ENCODE measurements at places on chromosomes 2 and 18. TPM values are rescaled to one million over a fixed set of nuclear protein-coding genes. Genes with fewer than 3 reads are reported as not detected.

Gene IL36A
- not detected for total RNA-seq

DNA sequence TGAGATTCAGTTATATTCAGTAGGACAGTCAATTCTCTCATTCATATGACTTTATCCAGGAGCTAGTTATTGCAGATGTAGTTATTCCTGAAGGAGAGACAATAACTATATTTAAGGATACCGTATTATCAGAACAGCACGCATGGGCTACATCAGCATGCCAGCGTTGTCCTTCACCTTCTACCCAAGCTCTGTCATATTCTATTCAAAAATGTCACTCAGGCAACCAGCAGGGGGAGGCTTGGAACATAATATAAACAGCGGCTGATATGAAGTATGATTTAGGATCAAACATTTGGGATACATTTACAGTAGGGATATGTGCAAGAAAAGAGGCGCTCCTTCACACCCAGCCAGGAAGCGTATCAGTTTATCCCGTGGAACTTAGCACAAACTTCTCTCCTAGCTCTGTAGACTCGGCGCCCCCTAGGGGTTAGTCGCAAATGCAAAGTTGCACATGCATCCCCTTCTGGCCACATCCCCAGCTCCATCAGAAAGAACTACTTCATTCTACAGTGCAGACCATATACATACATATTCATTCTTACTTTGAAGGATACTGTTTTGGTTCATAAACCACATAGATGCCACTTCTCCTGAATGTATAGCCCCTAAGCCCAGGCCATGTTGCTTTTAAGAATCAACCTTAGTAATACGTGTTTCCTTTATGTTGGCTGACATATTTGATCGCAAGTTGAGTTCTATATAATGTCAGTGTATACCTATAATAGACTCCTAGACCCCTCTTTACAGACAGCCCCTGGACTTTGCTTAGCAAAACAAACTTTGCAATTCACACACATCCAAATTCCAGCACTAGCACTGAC, 759.4 kb downstream of the ADCYAP1 start:
- peak; percentile 44 for DNase-seq

GRCh38 chr2:190277234-190278112, 42.2 kb downstream of the HIBCH start:
- DNase-seq: peak; percentile 32

Gene PCARE
- not detected for total RNA-seq

Gene CTLA4
- total RNA-seq: not detected

Gene IL36B
- total RNA-seq: not detected

GRCh38 chr18:62838475-62839098, 123.2 kb downstream of the PHLPP1 start:
- DNase-seq: no peak

Gene MAP3K19
- not detected for total RNA-seq

DNA sequence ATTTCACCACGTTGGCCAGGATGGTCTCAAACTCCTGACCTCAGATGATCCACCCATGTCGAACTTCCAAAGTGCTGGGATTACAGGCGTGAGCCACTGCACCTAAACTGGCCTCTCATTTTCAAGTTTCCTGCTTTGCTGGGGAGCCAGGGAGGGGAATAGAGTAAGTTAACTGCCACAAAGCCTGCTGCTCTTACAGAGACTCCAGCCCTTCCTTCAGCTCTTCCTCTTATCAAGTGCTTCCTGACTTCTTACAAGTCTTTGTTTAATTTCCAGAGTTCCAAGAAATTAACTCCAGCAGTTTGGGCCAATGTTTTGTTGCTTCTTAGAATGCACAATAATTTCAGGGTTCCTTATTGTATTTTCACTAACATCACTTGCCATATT, 24.3 kb upstream of the UBE2F start:
- DNase-seq: no peak

DNA sequence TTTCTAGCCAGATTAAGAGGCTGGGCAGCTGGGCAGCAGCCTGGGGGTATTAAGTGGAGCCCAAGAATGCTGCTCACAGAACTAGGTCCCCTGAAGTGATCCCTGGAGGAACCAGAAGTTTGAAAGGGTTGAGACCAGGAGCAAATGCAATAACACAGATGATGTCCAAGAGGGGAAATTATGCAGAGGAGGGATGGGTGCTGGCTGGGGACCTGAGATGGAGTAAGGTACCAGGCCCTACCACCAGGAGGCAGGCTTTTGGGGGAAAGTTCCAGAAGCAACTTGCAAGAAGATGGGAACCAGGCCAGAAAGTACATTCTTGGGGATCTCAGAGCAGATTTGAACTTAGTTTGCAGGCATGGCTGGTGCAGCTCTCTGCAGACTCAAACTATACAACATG, 175.1 kb downstream of the NCK2 start:
- DNase-seq: peak; percentile 35

GRCh38 chr2:199572571-199572970, 114.8 kb upstream of the SATB2 start:
- no peak for DNase-seq

DNA sequence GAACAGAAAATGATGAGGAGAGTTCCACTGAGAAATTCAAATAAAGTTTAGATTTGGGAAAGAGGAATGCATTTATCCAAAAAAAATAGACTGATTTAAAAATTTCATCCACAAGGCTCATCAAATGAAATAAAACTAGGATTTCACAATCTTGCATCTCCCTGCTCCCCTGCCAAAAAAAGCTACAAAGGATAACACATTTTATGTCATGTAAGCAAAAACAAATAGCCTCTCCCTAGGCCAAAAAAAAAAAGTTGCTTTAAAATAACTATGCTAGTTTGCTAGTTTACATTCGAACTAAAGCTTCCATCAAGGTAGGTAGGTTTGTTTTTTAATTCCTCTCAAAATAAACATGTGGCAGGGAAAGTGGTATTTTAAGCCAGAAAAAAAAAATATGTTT, 465.5 kb upstream of the ID2 start:
- no peak for DNase-seq

GRCh38 chr2:57497489-57498096, 549.0 kb upstream of the VRK2 start:
- DNase-seq: peak; percentile 50

DNA sequence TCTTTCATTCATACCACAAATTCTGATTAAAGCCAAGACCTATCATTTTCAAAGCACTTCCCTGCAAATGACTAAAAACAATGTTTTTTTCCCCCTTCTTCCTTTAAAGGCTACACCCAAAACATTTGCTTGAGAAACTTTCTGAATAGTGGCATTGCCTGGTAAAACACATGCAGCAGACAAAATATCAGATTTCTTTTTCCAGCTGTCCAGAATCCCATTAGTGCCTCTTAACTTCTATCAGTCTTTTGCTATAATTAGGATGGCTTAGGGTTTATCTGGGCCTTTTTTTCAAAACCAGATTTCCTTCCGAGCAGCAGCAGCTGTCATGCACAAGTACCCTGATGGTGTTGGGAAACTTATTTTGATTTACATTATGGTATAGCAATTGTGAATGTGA, 50.6 kb downstream of the ALPK2 start:
- no peak for DNase-seq

Gene APOB
- total RNA-seq: 2,017 TPM

GRCh38 chr18:11304928-11305327, 155.6 kb upstream of the PIEZO2 start:
- no peak for DNase-seq

- no peak for DNase-seq
Measured at GRCh38 chr2:216857131-216857550, 2.7 kb downstream of the TNP1 start.

Gene UGT1A10
- 0.10 TPM for total RNA-seq

DNA sequence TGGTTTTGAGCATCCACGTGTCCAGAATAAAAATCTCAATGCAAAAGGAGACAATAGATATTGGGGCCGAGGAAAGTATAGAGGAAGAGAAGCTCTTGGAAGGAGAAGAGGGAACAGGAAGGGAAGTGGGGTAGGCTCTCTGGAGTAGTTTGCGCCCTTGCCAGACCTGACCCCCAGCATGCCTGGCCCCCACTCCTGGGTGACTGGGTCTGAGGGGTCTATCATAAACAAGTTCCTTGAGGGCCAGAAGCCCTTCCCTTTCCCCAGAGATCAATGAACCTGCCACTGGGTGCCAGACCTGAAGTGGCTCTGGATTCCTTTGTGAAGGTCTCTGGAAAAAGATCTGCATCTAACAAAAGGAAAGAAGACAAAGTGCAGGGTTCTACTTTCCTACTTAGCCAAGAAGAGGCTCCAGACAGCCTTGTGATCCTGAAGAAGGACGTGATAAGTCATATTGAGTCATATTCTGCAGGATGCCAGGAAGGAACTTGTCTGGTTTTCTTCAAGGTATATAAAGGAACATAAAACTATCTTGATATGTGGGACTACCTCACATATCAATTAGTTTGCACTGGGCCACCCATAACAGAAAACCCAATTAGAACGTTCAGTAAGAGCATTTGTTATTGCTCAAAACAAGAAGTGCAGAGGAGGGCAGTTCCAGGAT, 18.7 kb upstream of the ATOH8 start:
- DNase-seq: no peak

DNA sequence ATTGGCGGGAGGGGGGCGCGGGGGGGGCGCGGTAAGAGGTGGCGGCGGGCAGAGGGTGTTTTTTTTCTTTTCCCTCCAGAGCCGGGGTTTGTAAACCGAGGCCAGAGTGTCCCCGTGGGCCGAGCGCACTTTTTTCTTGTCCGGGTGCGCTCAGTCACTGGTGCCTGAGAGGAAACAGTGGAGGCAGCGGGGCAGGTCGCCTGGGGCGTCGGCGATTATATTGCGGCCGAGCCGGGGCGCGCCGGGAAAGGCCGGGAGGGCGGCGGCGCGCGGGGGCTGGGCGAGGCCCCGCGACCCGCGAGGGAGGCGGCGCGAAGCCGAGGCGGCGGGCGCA, 275 bp downstream of the HOXD8 start:
- DNase-seq: no peak

Gene GKN2
- not detected for total RNA-seq

Gene POTEJ
- total RNA-seq: 0.04 TPM

DNA sequence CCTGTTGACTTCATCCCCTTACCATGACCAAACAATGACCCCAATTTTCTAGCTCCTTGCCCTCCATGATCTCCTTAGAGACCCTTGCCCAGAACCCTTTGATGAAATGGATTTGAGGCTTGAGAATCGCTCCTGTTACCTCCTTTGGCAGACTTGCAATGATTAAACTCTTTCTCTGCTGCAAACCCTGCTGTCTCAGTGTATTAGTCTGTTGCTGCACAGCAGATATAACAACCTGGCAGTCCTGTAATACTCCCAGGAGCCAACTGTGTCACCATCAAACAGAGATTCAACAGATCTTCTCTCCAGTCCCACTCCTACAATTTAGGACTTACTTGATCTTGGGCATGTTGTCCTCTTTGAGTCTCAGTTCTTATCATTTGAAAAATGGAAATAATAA, 242.9 kb downstream of the HRH4 start:
- no peak for DNase-seq

GRCh38 chr2:105571445-105571987, 172.7 kb upstream of the FHL2 start:
- DNase-seq: no peak

Gene GPBAR1
- total RNA-seq: 0.09 TPM

- DNase-seq: no peak
Measured at GRCh38 chr2:168480825-168481585, 24.9 kb downstream of the CERS6 start.

DNA sequence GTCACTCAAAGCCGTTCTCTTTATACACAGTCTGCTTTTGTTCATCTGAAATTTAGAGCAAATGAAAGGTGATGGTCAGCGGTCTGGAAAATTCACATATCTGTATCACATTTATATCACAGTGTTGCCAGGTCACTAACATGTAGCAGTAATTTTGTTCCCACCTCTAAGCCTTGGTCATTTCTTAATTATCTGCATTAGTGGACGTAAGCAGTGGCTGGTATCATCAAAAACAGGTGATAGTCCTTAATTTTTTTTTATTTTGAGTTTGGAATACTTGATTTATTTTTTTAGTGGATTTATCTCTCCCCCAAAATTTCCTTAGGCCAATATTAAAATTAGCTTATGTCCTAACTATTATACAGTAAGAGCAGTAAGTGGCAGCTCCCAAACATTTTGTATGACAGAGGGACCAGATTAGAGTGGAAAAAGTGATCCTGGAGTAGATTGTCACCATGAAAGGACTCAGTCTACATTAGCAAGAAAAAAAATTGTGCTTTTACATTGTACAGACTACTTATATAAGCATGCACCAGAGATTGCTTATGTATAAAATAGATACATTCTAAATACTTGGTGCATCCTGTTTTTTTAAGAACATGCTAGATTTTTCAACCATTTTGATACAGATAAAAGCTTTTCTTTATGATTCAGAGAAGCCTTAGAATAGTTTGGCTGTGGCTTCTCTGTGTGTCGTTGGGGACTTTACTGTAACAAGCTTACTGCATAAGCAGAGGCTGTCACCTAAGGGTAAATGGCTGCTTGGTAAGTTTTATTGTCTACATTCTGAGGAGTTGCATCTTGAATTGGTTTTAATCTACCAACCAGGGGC, 65.0 kb downstream of the MAPRE2 start:
- DNase-seq: no peak

Gene POTEC
- not detected for total RNA-seq

GRCh38 chr2:241563031-241563507, 4.5 kb downstream of the BOK start:
- DNase-seq: no peak

- DNase-seq: no peak
Measured at GRCh38 chr18:60404486-60405085, 32.0 kb upstream of the MC4R start.

Gene HS6ST1
- 68.4 TPM for total RNA-seq

DNA sequence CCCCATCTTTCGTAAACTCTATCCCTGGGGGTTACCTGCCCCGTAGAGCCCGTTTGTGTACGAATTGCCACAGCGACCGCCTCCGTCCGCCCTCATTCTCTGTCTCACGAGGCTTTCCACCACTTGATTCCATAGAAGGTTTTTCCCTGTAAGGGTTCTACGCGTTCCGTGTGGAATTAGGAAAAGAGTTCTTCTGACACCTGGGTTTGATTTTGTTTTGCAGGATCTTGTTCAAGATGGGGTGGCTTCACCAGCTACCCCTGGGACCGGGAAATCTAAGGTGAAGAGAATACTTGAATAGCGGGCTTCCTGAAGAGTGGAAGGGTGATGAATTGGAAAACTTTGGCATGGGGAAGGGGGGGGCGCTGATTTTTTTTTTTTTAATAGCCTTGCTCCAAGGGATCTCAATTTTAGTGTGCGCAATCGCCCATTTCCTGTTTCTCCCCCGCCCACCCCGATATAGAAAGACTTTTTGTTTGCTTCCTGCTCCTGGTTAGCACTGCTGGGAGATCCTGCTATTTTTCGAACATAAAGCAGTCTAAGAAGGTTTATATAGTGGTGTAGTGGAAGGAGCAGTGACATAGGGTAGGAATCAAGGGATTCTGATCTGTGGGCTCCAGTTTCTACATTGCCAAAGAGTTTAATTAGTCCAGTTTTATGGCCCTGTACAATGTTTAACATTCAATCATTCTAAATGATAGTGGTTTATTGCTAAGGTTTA, 564 bp downstream of the GCC2 start:
- DNase-seq: peak; percentile 44

GRCh38 chr2:204670124-204670523, 124.8 kb downstream of the PARD3B start:
- peak; percentile 68 for DNase-seq

DNA sequence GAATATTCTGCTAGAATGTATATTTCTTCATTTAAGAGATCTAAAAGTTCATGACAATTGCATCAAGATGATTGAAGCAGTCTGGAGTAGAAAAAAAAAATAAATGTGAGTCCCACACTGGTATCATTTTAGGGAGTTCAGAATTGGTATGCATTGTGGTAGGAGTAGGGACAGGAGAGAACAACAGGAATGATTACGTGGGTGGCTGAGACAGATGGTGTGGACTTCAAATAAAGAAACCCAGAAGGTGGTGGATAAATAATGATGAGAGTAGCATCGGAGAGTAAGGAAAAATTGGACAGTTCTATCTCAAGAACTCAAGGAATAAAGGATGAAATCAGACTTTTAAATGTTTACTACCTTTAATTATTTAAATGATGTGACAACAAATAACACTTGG, 289.6 kb downstream of the GALNT13 start:
- DNase-seq: no peak

Gene RESP18
- total RNA-seq: not detected
